Stimulated activated CD4-positive, alpha-beta T cell treated with anti-CD3 and anti-CD28 coated beads, Interleukin-15, amount 100 ng/mL, for 48 hours (primary cell): ENCODE measurements at places on chromosomes 3 and 15.
A peak's percentile ranks its signal among the peaks of the same experiment; 100 is the strongest.

- no peak for DNase-seq
Measured at GRCh38 chr3:130918328-130918727, 24.4 kb downstream of the ATP2C1 start.

DNA sequence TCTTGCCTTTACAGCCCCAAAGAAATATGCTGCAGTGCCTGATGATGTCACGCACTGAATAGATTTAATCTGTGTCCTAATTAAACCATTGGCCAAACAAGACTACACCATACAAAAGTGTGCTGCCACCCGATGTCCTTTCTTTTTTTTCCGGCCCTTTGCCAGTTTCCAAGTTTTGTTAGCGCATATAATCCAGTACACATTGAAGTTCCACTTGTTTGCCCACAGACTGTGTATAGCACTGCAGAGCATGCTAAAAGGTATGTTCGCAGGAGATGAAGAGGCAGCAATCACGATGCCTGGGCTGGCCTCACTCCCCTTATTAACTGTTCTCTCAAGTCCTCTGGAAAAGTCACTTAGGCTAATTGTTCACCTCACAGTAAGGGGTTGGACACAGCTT, 26.8 kb downstream of the MRPS25 start:
- no peak for DNase-seq

- DNase-seq = no peak
Measured at GRCh38 chr3:126208182-126208581, 27.8 kb upstream of the ALDH1L1 start.

DNA sequence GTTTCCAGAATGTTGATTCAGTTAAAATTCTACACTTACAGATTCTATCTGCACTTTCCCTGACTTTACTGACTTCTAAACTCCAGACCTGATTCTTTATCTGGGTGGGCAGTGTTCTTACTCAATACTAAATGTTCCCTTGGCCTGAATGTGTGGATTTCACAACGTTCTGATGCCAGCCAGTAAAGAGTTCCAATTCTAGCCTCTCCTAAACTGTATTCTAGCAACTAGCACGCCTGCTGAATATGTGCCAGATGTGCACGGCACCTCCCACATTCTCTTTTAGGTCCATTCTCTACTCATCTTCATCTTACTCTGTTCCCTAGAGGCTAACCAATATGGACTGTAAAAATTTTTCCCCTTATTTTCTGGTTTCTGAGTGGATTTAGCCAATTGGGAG, 479.5 kb upstream of the AGTR1 start:
- DNase-seq = no peak

GRCh38 chr3:190586631-190587011, 72.7 kb downstream of the IL1RAP start:
- DNase-seq = no peak

DNA sequence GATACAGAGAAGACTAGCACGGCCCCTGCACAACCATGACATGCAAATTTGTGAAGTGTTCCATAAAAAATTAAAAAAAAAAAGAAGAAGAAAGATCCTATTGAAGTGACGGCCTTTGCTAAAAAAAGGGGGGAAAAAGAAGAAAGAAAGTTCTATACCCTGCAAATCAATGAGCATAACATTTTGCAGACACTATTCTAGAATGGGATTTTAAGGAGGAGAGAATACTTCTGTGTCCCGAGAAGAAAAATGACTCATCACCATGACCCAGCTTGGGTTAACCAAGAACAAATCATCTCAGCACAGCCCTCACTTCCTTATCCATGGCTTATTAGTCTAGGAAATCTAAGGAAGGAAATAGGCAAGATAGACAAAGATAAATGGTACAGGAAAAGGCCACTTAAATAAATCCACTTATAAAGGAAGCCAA, 7.4 kb upstream of the SH3BP5 start:
- DNase-seq = no peak

- no peak for DNase-seq
Measured at GRCh38 chr3:49198161-49198560, 26.8 kb downstream of the KLHDC8B start.

DNA sequence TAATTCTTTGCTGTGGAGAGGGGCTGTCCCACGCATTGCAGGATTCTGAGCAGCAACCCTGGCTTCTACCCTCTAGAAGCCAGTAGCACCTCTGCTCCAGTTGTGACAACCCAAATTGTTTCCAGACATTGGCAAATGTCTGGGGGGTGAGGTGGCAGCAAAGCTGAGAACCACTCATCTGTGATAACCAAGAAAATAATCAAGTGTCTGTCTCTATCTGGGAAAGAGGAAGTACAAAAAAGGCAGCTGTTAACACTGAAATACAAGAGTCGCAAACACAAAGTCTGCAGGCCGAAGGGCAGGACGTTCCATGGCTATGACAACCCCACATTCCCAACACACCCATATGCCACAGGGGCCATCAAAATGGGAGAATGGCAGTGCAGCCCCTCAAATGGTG, 42.2 kb upstream of the GNB5 start:
- no peak for DNase-seq

- no peak for DNase-seq
Measured at GRCh38 chr15:36426691-36427090, 152.7 kb upstream of the CDIN1 start.

GRCh38 chr3:54772746-54773145, 155.1 kb downstream of the LRTM1 start:
- no peak for DNase-seq

GRCh38 chr15:45337224-45337623, 41.1 kb downstream of the GATM start:
- DNase-seq = no peak

DNA sequence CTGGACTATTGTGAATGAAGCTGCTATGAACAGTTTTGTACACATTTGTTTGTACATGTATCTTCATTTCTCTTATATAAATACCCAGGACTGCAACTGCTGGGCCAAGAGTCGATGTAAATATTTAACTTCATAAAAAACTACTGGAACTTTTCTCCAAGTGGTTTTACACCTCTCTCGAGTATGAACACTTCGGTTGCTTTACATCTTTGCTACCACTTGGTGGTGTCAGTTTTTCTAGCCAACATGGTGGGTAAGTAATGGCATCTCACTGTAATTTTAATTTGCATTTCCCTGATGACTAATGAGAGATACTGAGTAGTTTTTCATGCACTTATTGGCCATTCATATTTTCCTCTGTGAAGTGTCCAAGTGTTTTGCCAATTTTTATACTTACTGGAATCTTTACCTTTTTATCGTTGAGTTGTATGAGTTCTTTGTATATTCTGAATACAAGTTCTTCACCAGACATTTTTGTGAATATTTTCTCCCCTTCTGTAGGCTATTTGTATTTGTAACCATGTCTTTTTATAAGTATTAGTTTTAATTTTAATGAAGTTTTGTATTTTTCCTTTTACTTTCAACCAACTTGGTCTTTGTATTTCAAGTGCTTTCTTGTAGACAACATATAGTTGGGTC, 44.4 kb downstream of the PCOLCE2 start:
- no peak for DNase-seq

DNA sequence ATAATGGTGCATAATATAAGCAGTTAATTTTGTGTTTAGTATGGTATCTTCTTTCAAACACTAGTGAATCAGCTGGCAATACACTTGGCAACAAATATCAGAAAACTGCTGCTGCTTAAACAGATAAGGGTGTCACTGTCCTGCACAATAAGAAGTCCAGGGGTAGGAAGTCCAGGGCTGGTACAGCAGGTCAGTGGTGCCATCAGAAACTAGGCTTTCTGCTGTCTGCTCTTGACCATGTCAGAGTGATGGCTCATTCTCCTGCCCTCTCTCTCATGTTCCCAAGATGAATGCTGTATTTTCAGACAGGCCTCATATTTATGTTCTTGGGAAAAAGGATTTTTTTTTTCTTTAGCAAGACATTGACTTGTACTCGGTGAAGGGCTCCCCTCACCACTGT, 9.2 kb upstream of the GRK7 start:
- DNase-seq = no peak

- no peak for DNase-seq
Measured at GRCh38 chr3:145981056-145981455, 179.9 kb downstream of the PLOD2 start.

DNA sequence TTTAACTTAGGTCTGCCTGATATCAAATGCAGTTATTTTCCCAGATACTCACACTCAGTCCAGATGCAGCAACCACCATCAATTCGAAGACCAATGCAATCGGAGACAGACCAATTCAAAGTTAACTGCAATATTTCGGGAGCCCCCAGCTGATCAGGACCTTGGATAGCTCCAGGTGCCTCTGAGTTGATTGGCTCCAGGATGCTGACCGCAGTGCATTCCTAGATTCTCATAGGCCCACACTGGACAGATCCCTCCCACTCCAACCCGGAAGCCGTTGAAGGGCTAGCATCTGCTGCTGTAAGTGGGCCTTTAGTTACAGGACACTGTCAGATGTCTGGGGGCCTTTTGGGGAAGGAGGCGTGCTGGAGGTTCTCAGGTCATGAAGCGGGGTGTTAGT, 89.5 kb upstream of the ATP2B2 start:
- peak; percentile 25 for DNase-seq

DNA sequence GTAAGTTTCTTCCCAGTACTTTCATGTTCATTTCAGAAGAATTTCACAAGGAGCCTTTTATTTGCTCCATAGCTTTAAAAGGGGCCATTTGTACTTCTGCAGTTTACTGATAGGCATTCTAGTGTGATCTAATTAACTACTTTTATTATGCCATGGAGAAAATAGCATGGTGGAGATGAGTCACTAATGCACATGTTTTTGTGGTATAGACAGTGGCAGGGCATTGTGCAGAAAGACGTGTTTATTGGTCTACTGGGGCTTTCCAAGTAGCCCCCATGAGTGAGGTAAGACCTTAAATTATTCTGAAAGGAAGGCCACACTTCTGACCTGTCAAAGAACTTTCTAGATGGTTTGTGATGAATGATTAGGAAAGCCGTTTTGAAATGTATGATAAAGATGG, 810.0 kb upstream of the NR2F2 start:
- DNase-seq = no peak

DNA sequence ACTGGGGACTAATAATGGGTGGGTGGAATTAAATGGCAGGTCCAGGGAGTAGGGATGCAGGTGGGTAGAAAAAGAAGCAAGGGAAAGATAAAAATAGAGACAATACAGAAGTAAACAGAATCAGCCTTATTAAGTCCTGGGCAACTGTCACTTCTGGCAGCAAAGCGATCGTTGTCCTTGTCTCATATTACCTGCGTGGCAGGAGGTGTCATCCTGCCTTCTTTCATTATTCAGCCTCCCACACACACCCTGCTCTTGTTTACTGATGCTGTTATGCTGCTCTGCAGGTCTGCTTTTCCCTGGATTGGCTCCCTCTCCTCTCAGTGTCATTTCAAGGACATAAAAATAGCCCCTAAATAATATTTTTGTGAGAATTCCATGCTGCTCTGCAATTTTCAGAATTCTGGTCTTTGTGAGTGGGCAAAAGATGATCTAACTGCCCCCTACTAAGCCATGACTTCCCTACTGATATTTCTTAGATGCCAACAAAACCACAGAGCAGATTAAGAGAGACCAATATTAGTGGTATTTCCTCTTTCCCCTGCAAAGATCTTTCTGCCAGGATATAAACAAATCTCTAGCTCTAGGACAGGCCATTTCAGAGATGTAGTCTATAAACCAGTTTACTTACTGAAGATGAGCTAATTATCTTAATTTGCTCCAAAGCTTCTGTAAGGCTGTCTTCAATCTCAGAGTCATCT, 8.5 kb downstream of the VEPH1 start:
- DNase-seq = no peak

DNA sequence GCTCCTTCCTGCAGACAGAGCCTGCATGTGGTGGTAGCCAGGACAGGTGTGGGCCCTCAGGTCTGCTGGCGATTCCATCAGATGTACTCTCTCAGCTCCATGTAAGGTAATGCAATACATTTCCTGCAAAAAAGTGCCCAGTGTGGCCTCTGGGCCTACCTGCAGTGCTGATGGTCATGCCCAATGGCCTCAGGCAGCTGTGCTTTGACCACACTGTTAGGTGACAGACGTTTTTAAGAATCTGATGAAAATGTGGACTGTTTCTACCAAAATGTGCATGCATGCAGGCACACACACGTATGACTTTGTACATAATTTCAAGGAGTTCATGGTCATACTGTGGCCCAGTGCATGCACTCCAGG, 152.9 kb downstream of the RAB11A start:
- DNase-seq = no peak

DNA sequence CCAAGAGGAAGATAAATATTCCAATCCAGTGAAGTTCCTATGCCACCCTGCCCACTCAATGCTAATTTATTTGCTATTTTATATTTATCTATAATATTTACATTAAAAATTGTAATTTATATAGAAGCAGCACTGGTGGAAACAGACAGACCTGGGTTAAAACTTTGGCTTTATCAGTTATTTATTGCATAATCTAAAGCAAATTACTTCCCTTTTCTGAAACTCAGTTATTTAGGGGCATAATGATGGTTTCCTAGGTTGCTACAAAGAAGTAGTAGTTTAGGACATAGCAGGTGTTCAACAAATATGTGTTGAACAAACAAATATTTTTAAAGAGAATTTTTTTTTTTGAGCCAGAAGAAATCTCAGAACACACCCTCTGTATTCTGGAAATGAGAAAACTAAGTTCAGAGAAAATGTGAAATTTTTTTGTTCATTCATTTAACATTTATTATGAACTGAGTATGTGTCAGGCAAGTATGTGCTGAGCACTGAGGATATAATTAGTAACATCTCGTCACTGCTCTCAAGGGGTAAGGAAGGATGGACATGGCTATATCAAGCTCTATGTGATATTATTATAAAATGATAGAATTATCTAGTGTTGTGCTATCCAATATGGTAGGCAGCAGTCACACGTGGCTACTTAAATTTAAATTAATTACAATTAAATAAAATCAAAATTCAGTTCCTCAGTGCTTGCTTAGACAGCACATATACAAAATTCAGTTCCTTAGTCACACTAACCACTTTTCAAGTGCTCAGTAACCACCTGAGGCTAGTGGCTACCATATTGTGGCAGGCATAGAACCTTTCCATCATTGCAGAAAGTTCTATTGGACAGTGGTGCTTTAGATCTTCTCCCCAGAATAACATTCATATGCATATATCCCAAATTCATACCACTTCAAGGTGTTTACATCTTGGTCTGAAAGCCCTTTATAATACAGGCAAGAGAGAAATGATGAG, 7.0 kb upstream of the UBE2Q2 start:
- no peak for DNase-seq

DNA sequence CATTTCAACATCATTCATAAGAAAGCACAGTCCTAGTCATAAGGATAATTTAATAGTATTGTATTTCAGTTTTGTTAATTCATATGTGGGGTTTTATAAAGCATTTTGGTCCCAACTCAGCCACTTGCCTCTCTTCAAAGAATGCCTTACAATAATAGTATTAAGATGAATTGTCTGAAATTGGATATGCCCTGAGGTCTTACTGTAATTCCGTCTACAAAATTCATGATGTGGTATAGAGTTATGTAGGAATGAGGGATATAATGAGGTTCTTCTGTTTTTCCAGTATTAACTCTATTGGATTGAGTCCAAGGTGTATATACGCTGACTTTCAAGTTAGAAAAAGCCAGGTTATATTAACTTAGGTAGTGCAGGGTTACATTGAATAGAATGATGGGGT, 177.0 kb downstream of the GOLIM4 start:
- DNase-seq = no peak

- DNase-seq = no peak
Measured at GRCh38 chr3:138768125-138768524, 66.6 kb downstream of the PIK3CB start.

GRCh38 chr15:50287324-50288116, 22.0 kb upstream of the HDC start:
- no peak for DNase-seq
